ENCODE measurements at places on chromosomes 2 and 18. TPM values are rescaled to one million over a fixed set of nuclear protein-coding genes. Genes with fewer than 3 reads are reported as not detected.

IL1R1 gene
- total RNA-seq = 1.0 TPM

ZNF236 gene
- 28.3 TPM for total RNA-seq

- DNase-seq = no peak
Observed at GRCh38 chr2:160087854-160088745, 25.7 kb upstream of the PLA2R1 start.

COLEC11 gene
- total RNA-seq = not detected

DNA sequence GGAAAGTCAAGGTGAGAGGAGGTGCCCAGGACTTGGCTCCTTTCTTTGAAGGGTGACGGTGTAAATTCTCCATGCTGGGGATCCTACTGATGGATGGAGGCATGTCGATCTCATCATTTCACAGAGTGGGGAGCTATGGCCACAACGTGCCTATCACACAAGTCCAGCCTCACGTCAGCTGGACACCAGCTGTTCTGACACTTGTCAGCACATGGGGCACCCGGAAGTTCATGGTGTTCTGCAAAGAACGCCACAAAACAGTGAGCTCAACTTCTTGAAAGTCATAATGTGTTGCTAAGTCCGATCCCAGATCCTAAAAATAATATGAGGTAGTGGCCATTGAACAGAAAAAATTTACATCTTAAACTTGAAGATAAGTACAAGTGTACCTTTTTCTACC is 12.3 kb downstream of the PAX8 start:
- DNase-seq = no peak

DNA sequence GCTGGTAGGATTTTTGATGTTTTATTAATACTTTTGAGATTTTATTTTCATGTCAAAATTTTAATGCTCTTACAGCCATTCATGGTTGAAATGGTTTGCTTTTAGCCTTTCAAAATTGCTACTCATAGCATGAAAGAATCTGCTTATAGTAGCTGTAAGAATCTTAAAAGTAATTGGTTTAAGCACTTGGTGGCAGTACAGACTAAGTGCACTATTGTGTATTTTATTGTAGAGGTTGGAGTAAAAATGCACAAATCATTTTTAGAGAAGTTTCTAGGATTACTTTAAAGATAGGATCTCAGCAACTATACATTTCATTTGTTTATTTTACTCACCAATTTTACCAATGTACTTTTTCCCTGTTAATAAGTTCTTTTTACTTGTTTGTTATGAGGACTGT is 205.8 kb downstream of the SPAG16 start:
- no peak for DNase-seq

- no peak for DNase-seq
Observed at GRCh38 chr2:152445791-152446201, 110.8 kb downstream of the FMNL2 start.

MYL1 gene
- total RNA-seq = not detected

DNA sequence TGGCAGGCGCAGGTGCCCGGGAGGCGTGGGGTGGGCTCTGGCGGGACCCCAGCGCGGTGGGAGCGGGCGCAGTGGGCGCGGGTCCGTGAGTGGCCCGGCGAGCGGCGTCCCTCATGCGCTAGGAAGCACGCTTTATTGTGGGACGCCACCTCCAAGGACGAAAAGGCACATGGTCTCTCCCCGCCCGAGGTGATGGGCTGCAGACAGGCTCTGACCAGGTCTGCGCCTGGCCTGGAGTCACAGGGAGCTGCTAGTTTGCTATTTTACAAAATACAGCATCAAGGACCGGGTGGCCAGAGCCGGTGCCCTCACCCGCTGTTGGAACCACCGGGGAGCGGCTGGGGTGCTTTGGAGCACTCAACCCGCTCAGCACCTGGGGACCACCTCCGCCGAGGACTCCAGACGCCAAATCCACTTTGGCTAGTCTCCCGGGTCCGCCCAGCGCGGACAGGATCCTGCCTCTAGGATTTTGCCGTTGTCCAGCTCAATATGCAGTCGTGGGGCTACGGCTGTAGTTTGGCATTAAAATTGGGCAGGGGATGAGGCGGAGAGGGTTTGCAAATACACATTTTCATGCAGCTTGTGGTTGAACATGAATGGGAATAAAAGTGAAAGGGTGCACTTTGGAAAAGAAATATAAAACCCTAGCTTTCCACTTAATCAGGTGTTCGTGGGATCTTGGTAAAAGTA is 65.4 kb downstream of the LRRFIP1 start:
- peak; percentile 41 for DNase-seq

DNA sequence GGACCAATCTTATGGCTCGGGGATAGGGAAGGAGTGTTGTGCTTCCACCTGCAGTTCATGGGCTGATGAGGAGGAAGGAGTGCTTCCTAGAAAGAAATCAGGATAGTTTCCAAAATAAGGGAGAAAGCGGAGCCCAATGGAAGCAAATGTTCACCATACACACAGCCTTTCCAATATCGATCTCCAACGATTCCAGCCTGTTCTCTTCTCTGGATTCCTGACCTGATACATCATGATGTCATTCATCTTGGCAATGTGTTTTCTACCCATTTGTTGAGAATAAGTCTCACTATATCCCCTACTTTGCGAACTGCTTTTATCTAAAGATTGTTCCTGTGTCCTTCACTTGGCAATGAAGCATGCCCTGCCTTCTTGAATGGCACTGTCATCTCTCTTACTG is 205.3 kb upstream of the SIX2 start:
- no peak for DNase-seq

RAB27B gene
- total RNA-seq = 2.2 TPM

GRCh38 chr2:196241175-196241574 is 69.8 kb upstream of the STK17B start:
- DNase-seq = no peak

DNA sequence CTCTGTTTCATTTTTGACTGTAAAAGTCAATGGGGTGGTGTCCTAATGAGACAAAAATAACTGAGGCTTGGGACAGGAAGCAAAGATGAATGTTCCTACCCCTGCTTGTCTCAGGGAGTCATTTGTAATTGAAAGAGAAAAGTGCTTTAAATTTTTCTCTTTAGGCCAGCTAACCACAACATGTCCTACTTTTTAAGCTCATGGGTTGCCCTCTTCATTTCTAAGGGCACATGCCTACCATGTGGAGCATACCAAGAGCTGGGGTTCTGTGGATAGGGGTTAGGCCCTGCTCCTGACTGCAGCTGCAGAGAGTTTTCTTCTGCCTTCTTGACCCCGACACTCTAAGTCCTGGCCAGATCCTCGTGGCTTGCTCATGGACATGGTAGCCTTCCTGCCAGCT is 96.8 kb upstream of the ARL4C start:
- no peak for DNase-seq

- DNase-seq = no peak
Observed at GRCh38 chr2:219634171-219634940, 6.9 kb downstream of the SLC4A3 start.

GRCh38 chr2:215293879-215294278 is 18.0 kb upstream of the ATIC start:
- no peak for DNase-seq

SFXN5 gene
- 6.5 TPM for total RNA-seq

DNA sequence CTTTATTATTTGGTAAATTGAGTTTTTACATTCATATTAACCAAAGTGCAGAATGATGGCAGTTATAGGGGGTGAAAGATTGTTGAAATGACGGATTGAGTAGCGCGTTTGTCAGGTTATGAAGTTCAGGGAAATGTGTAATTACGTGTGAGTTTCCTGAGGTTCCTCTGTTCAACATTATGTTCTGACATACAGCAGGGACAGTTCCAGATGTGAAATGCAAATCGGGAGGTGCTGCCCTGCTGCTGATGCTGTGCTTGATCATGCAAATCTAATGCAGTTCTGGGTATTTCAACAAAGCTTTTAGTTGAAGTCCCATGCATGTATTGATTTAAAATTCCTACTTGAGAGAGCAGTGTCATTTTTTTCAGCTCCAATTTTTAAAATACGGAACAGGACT is 57.9 kb downstream of the CDH7 start:
- no peak for DNase-seq

GRCh38 chr2:102001767-102002142 is 10.0 kb downstream of the IL1R2 start:
- no peak for DNase-seq

DNA sequence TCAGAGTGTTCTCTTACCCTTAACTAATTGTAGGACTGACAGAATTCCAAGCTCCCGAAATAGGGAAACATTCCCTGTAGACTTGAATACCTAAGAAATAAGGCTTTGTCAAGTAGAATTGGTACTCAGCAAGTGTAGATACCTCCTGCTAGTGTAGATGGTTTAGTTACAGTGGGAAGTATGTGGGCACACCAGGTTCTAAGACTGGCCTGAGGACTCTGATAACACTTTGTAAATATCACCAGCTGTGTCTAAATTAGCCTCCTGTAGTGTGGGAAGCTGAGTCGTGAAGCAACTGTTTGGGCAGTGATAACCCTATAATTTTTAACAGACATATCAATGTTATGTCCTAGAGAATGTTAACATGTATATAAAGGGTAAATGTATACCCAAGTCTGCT is 304.5 kb downstream of the SLC8A1 start:
- DNase-seq = no peak

DNA sequence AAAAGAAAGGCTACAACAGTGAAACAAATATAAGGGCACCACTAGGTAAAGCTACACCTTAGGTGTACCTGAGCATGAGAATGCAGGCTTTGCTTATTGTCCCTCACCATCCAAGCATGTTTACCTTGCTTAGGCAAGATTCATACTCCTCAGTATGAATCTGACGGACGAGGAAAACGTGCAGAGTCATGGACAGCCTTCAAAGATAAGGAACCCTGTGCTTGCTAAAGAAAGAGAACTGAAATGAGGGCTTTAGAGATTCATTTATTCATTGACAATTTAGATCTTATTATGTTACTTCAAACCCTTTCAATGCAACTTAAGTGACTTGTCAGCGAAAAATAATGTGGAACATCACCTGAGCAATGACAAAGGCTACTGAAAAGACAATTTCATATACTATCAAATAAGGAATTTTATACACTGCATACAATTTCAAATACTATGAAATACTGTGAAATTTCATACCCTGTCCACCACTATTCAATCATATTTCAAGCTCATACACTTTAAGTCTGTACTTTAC is 21.7 kb downstream of the CLASP1 start:
- no peak for DNase-seq

GRCh38 chr2:188235364-188235763 is 56.3 kb upstream of the GULP1 start:
- no peak for DNase-seq

RFX8 gene
- total RNA-seq = 1.3 TPM

ERFE gene
- not detected for total RNA-seq

MLPH gene
- not detected for total RNA-seq

DNA sequence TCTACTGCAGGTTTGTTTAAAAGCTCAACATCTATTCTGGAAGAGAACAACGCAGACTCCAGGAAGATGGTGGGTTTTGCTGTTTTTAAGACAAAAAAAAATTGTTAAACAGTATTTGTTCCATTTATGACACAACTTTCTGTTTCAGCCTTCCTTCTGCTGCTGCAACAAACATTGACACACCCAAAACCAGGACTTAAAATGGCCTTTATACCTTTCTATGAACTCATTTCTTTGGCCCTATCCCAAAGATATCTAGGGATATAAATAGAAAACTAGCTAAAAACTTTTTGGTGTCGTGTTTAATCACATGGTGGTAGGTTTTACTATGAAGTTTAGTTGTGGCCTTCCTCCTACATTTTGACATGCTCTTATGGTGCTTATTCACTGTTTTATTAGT is 964 bp upstream of the GALNT3 start:
- DNase-seq = no peak

- no peak for DNase-seq
Observed at GRCh38 chr2:64799592-64800252, 146.0 kb upstream of the SERTAD2 start.

GRCh38 chr2:12251749-12252148 is 465.0 kb upstream of the TRIB2 start:
- DNase-seq = no peak

- DNase-seq = no peak
Observed at GRCh38 chr2:119864318-119864717, 104.6 kb downstream of the PTPN4 start.

All from CD4-positive, alpha-beta memory T cell (primary cell).